ENCODE measurements at places on chromosomes 6 and 20.

- no peak for DNase-seq
These were observed 13.5 kb downstream of the EEF1E1 start for GRCh38 chr6:8088886-8089285.

DNA sequence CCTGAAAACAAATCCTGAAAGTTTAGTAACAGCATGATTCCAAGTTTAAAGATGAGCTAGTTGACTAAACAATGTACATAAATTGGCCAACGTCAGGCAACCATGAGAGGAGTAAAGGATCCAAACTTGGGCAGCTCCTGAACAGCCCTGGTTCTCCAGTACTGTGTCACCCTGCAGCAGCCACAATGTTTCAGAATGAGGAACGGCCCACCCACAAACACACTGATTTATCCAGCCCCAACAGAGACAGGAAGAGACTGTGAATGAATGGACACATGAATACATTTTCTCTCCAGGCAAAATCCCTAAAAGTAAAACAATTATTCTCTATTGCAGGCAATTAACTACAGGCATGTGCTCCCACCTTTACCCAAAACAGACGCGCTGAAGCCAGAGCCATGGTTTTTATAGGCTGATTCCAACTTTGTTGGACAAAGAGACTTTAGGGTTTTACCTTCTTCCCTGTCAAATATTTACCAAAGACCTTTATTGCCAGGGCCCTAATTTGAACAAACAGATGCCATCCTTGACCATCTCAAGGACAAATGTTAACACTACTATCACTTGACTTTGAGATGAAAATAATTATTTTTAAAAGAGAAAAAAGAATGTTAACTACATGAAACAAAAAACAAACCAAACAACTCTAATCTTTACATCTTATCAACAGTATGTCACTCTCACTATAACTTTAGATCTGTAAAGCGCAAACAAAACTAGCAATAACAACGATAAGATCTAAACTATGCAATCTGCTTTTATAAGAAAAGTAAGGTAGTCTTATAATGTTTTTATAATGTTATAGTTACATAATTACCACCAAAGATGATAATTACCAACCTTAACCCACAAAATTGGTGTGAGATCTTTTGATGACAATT lies 22.9 kb downstream of the CNKSR3 start:
- DNase-seq, result no peak

- DNase-seq, result no peak
These were observed 43.8 kb downstream of the FUT9 start for GRCh38 chr6:96059586-96059985.

GRCh38 chr6:151004383-151005024 lies 139.0 kb downstream of the MTHFD1L start:
- DNase-seq, result no peak

GRCh38 chr20:40843251-40843650 lies 154.2 kb upstream of the MAFB start:
- no peak for DNase-seq

DNA sequence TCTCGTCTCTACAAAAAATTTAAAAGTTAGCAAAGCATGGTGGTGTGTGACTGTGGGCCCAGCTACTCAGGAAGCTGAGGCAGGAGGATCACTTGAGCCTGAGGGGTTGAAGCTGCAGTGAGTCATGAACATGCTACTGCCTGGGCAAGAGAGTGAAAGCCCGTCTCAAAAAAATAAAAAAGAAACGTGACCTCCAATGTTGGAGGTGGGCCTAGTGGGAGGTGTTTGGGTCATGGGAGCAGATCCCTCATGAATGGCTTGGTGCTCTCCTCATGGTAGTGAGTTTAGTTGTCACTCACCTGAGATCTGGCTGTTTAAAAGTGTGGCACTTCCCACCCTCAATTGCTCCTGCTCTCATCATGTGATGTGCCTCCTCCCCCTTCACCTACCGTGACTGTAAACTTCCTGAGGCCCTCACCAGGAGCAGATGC lies 24.3 kb downstream of the RBL1 start:
- no peak for DNase-seq

DNA sequence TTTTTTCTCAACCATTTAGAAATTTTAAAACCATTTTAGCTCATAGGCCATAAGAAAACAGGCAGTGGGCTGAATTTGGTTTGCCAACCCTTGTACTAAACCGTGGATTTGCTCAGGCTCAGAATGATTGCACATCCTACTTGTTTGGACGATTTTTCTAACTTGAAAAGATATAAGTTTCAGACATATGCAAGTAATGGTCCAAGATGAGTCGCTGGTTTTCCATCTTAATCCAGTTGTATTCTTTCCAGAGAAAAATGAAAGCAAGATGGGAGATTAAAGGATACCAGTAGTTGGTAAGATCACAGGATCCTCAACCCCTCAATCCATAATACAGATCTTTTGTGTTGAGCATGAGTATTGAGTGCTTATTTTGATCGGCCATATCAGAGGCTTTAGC lies 250.9 kb downstream of the TINAG start:
- no peak for DNase-seq

GRCh38 chr20:35568645-35569044 lies 26.8 kb downstream of the ERGIC3 start:
- DNase-seq, result peak; percentile 12

DNA sequence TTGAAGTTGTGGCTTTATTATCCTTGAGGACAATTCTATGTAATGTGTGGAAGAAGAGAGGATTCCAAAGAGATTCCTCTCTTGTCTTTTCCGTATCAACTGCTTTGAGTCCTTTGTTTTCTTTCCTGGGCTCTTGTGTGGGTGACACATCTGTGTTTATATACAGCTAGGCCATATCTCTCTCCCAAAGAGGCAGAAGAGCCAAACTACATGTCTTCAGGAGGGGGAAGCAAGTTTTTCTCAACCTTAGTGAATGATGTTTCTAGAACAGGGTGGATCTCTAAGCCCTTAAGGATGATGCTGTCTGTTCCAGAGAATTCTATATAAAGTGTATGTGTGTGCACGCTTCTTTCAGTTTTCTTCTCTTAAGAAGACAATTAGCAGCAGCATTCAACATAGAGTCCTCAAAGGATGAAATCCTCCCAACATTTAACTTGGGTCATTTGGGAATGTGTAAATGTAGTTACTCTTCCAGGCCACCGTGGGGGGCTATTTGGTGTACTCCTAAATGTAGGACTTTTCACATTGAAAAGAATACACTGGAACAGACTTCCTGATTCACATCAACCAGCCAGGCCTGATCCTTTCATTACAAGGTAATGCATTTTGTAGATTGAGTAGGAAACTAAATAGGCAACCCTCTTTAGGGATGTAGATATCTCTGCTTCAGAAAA lies 92.8 kb upstream of the EEF1E1 start:
- DNase-seq, result no peak
